NCI-H187 (cell line): ENCODE measurements at places on chromosomes 11 and 22.

DNA sequence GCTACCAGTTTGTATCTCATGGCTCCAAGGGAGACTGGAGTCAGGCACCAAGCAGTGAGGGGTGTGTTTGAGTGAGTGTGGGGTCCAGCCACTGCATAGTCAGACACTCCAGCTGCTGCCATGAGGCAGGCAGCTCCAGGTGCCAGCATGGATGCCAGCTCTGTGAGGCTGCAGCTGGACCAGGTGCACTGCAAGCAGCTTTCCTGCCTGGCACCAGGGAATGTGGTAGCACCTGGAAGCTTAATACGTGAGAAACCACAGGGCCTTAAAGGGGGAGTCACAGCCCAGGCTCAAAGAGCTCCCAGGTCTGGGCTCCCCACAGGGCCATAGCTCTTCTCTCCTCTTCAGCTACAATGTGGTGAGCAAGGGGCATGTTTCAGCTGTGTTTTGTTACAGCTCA, 817.8 kb upstream of the LUZP2 start:
- DNase-seq, result peak; percentile 23

DNA sequence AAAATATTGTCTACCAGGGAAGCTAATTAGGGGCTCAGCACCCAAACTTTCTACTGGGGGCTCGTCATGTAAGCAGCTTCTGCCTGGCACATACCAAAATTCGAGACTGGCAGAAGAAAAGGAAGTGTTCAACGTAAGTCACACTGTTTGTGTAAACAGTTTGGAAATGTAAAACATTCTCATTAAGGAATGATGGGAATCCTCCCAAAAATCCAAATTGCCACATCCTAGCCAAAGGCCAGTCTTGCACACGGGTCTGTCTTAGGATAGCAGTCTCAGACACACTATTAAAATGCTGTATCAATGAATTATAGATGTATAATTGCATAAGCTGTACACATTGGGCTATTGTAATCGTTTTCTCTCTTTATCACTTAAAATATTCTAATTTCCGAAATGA, 28.9 kb downstream of the CUL5 start:
- DNase-seq, result no peak

GRCh38 chr11:75275581-75275980, 35.0 kb downstream of the TPBGL start:
- no peak for DNase-seq

DNA sequence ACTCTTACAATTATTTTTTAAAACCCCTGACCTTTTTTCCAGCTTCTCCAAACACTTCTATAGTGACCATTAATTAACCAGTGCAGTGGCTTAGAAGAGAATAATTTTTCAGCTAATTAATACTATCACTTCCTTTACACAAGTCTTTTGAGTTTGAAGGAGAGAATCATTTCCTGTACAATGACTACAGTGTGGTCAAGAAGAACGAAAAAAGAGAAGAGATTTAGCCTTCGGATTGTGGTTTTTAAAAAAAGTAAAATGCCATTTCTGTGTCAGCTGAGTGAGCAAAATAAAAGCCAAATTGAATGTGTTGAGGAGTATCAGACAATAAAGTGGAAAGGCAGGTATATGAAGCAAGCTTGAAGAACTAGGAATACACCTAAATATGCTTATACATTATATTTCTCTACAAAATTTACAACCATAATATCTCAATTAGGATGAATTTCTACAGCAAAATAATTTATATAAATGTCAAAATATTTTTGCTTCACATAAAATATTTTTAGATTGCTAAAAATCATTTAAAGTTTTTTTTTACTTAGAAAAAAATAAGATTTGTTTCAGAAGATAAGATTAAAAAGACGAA, 1155.2 kb upstream of the CNTN5 start:
- DNase-seq, result no peak

DNA sequence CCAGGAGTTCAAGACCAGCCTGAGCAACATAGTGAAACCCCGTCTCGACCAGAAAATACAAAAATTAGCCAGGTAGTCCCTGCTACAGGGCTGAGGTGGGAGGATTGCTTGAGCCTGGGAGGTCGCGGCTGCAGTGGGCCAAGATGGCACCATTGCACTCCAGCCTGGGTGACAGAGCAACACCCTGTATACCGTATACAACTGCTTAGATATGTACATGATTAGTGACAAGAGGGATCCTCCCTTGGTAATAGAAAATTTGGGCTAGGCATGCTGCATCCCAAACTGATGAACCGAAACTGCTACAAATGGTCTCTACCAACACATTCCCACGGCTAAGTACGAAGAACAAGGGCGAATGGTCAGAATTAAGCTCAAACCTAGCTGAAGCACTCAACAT, 12.2 kb upstream of the SLC37A4 start:
- no peak for DNase-seq

DNA sequence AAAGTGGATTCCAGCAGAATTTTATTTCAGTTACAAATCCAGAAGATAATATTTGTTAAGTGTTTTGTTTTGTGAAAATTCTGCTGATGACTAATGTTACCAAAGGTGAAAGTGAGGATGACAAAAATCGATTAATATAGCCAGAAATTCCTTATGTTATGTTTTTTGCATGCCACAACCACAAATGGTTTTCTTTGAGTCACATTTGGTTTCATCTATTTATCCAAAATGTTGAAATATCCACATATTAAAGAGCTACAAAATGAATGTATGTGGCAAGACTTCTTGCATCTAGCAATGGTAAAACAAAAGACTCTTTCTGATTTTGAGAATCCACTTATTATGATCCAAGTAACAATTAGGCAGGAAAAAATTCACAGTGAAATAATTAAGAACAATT, 150.1 kb upstream of the LRRC4C start:
- DNase-seq, result no peak

- no peak for DNase-seq
Observed at GRCh38 chr11:83836065-83836464, 549.9 kb upstream of the CCDC90B start.

- DNase-seq, result no peak
Observed at GRCh38 chr11:79265756-79266322, 175.0 kb downstream of the TENM4 start.
